GM04503 (cell line): ENCODE measurements at places on chromosomes 12 and 14.

- DNase-seq: no peak
These were observed 190.8 kb upstream of the C14orf180 start for GRCh38 chr14:104388541-104389325.

DNA sequence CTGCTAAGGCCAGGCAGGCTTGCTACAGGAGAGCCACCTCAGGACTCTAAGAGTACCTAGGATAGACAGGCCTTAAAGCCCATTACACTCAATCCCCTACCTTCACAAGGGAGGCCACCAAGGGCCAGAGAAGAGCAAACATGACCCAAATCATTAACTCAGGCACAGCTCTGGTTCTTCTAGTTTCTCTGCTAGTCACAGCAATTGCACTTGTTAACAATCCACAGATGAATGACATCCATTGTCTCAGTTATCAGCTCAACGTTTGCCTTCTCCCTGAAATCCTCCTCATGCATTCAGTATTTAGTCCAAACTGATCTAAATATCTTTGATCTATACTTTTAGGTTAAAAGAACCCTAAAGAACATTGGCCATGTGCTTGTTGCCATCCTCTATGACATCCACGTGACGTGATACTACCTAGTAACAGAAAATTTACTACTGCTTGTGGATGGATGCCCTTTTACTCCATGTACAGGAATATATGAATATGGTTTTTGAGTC, 164.5 kb downstream of the STXBP6 start:
- DNase-seq: no peak

DNA sequence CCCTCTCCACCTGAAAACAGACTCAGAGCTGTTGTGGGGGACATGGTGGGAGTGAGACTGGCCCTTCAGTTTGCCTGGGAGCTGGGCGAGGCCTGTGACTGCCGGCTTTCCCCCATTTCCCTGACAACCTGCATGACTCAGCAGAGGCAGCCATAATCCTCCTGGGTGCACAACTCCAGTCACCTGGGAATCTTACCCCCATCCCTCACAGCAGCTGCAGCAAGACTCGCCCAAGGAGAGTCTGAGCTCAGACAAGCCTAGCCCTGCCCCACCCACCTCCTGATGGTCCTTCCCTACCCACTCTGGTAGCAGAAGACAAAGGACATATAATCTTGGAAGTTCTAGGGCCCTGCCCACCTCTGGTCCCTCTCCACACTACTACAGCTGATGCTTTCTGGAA, 207.3 kb upstream of the ARID2 start:
- DNase-seq: no peak

DNA sequence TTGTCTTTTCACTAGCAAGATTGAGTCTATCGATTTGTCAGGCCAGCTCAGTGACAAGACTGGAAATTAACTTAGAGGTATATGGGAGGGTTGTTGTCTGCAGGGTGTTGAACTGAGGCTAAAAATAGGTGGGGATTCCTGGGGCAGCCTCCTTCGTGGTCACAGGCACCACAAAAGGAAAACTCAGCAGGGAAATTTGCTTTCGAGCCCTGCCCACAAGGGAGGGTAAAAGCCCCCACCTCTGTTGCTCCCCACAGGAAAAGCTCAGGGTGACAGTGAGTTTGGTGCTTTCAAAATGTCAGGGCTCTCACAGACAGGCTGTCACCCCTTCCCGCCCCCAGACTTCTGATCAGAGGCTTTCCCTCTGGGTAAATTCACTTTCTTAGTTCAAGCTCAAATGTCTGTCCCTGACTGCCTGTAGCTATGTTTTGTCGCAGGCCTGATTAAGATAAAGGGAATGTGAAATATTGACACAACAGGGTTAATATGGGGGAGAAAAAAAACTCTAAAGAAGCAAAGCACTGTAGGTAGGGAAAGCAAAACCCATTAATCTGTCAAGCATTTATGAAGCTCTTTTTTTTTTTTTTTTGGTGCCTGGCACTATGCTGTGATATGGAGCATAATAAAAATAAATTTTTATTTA, 11.7 kb upstream of the NFKBIA start:
- no peak for DNase-seq

DNA sequence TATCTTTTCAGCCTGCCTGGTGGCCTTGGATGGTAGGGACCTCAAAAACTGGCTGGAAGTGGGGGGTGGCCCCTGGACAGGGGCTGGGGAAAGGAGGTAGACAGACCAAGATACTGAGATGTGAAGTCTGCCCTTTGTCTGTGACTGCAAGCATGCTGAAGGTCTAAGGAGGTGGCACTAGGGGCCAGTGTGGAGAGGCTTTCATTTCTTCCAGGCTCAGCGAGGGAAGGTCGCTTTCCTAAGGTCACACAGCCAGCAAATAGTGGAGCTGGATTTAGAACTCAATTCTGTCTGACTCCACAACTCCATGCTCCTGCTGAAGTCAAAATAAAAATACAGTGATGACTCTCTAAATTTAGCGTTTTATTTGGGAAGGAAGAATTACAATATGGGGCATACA, 11.3 kb upstream of the PLBD2 start:
- DNase-seq: no peak

GRCh38 chr12:47458279-47458678, 247.6 kb downstream of the RPAP3 start:
- DNase-seq: no peak

DNA sequence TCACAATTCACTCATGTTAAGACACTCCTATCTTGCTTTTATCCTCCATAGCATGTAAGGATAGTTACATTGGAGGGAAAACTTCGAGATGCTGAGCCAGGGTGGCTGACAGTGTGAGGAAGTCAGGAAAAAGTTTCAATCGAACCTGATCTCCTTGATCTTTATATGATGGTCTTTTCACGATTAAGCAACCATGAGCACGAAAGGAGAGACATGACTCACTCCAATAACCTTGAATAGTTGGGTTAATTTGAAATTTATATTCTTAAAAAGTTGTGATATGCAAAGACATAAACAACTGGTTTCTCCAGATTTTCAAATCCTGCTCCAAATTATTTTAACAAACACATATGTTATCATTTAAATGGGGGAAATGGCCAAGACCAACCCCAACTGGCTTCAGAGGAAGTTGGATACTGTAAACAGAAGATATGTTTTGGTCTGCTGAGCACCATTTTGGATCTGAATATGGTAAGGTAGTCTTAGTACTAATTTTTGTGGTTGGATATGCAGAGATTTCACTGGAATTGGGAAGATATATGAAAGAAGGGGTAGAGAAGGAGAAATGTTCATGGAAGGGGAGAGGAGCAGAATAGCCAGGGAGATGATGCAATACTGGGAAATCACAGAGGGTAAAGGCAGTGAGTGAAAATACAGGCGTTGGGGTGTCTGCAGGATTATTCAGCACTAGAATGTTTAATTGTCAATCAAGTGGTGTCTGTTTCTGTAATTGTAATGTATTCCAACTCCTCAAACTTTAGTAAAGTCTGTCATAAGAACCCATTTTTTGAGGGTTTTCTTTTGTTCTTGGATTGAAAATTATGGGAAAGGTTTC, 185.2 kb upstream of the SLC38A2 start:
- DNase-seq: no peak

DNA sequence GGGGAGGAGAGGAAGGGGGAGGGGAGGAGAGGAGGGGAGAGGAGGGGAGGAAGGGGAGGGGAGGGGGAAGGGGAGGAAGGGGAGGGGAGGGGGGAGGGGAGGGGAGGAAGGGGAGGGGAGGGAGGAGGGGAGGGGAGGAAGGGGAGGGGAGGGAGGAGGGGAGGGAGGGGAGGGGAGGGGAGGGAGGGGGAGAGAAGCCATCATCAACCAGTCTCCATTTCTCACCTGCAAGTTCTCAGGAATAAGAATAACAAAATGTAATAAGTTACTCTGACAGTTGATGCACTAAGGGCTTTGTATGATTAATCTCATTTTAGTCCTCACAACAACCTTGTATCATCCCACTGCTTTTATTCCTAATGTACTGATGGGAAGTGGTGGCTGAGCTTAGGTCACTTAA, 59.1 kb upstream of the TMEM263 start:
- DNase-seq: no peak

GRCh38 chr12:94900496-94900895, 103.0 kb downstream of the NDUFA12 start:
- no peak for DNase-seq

DNA sequence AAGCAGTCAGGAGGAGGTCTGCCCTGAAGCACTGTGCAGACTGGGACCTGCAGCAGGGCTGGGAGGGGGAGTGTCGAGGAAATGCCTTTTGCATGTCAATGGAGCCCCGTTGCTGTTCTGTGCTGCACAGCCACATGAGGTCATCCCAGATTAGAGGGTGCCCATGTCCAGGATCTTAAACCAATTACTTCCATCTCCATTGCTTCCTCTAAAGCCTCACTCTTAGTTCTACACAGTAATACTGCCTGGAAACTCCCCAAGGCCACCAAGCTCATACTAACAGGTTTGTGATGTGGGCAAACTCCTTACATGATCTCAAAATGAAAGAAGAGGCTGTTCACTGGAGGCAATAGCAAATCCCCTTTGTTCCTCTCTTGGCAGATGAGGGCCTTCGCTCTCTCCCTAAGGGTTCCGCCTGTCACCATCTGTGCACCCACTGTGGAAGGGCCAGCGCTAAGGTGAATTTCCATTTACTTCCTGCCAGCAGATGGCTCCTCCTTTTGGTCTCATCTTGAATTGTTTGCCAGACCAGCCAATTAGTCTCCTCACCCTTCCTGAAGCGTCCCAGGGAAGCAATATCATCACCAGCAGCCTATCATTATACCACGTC, 35.4 kb upstream of the LTA4H start:
- no peak for DNase-seq

DNA sequence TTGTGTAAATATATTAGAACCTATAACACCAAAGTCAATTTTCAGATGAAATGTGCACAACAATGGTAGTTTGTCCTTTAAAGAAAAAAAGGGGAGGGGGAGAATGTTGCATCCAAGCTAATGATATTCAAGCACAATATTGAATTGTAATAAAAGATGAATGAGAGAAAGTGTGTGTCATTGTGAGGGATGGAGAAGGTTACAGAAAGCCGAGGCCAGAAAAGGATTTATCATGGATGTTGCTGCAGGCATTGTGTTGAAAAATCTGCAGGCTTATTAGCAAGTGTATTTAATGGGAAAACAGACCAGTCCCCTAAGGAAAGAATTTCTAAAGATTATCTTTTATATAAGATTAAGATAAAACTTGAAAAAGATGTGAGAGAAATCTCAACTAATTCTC, 186.5 kb downstream of the SPTSSA start:
- no peak for DNase-seq

DNA sequence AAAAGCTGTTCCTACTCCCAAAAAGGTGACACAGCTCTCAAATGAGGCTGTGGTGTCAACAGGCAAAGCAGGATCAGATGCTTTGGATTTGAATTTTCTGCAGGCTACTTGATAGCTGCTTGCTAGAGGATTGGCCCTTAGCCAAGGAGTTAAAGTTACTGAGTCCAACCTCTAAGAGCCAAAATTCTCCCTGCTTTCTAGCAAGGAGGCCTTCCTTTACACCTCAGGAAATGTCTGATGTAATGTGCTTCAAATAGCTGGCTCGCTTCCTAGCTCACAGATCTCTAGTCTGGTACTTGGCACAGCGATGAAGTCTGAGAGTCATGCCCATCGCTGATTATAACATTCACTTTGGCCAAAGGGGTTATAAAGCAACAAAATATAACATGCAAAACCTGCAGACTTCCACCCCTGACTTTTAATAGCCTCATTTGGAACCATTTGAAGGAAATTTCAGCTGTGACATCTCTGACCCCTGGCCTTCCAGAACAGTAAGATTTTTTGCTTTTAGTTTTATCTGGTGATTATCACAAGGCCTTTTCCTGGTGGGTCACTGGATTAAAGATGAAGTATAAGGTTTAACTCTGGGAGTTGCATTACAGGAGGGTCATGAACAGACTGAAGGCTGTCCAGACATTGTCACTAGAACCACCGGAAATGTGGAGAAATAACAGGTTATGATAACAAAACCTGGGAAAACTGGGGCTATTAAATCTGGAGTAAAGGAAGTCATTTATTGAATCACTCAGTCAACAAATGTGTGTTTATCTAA, 189.7 kb downstream of the EPS8 start:
- peak; percentile 37 for DNase-seq

DNA sequence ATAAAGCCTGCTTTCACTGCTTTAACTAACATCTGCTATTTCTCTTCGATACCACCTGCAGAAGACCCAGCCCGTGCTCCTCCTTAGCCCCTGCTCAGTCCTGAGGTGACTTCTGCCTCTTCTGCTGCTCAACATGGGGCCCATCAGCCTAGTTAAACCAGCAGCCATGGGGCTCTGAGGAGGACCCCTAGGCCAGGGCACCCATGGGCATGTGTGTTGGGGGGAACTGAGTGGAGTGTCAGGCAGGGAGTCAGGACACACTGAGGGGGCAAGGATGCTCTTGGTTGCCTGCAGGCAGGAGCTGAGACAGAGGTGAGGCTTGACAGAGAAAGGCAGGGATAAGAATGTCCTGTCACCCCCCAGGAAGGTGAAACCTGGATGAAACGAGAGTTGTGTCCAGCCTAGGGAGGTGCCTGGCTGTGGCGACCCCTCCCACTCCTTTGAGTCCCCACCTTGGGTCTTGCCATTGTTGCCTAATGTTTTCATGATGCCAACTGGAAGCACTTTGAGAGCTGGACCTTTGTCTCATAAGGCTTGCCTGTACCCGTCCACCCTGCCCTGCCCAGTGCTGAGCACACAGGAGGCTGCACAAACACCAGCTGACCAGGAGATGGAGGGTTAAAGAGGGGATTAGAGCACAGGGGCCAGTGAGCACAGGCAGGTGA, 12.5 kb upstream of the RABGGTA start:
- no peak for DNase-seq

GRCh38 chr12:50625029-50625925, 120.5 kb downstream of the DIP2B start:
- DNase-seq: no peak
